Neural progenitor cell (in vitro differentiated cells): ENCODE measurements at places on chromosomes 2 and 18. TPM values are rescaled to one million over a fixed set of nuclear protein-coding genes. Genes with fewer than 3 reads are reported as not detected.
A peak's percentile ranks its signal among the peaks of the same experiment; 100 is the strongest.

GRCh38 chr2:207086136-207086535 lies 79.6 kb downstream of the KLF7 start:
- peaks cover 27% of the 10 kb centered on the region for H3K4me1 ChIP-seq
- DNase-seq: no peak
- H3K36me3 ChIP-seq: no peaks in the 10 kb centered on the region

Gene CRYBA2
- not detected in 2 replicates for total RNA-seq

GRCh38 chr2:149715005-149715592 lies 127.5 kb upstream of the MMADHC start:
- no peaks in the 10 kb centered on the region for H3K36me3 ChIP-seq
- H3K4me3 ChIP-seq: no peak overlapping the region
- peaks cover 6% of the 10 kb centered on the region for H3K4me1 ChIP-seq
- no peak overlapping the region for H3K27ac ChIP-seq
- peak; percentile 47 for DNase-seq

Gene ALPG
- total RNA-seq: not detected in 2 replicates

GRCh38 chr2:182015334-182016109 lies 29.9 kb downstream of the PPP1R1C start:
- H3K4me3 ChIP-seq: no peak overlapping the region
- H3K4me1 ChIP-seq: no peaks in the 10 kb centered on the region
- no peaks in the 10 kb centered on the region for H3K27me3 ChIP-seq
- no peak for DNase-seq
- no peak overlapping the region for H3K27ac ChIP-seq
- no peaks in the 10 kb centered on the region for H3K36me3 ChIP-seq

Gene ABCG5
- total RNA-seq: not detected in 2 replicates

- no peak overlapping the region for H3K4me3 ChIP-seq
- DNase-seq: no peak
- no peak overlapping the region for H3K27ac ChIP-seq
- H3K27me3 ChIP-seq: no peaks in the 10 kb centered on the region
Observed at GRCh38 chr2:39464864-39465263, 27.8 kb upstream of the MAP4K3 start.

- no peak overlapping the region for H3K27ac ChIP-seq
- H3K27me3 ChIP-seq: no peaks in the 10 kb centered on the region
- H3K4me3 ChIP-seq: no peak overlapping the region
- DNase-seq: peak; percentile 83
Observed at GRCh38 chr2:7672027-7672684, 754.9 kb downstream of the RNF144A start.

DNA sequence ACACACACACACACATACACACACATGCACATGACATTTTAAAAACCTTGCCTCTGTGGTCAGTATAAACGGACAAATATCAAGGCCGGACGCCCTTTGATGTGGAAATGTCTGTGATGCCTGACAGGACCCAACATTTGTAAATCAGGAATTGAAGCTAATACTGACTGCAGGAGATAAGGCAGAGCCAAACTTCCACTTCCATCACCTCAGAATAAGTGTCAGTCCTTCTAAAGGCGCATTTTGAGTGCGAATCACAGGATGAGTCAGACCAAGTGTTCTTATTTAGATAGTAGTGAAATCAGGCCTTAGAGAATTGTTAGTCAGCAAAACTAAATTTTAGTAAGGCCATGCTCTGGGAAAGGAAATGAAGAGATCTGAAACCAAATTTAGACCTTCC lies 211.7 kb upstream of the LRATD1 start:
- H3K27me3 ChIP-seq: no peaks in the 10 kb centered on the region
- no peak for DNase-seq
- no peak overlapping the region for H3K27ac ChIP-seq
- H3K4me1 ChIP-seq: no peaks in the 10 kb centered on the region

DNA sequence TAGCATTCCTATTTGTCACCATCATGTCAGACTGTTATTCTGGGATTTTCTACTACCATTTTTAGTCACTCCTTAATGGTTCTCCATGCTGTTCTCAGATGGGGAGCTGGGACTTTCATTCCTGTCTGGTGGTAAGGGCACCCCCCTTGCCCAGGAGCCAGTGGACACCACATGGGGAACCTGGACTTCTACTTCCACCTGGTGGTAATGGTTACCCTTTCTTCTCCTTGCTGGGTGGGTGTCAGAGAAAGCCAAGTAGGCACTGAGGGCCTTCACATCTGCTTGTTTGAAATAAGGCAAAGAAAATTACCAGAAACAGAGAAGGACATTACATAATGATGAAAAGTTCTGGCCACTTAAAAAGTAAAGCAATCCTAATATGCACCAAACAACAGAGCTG lies 239.8 kb downstream of the FHOD3 start:
- no peaks in the 10 kb centered on the region for H3K36me3 ChIP-seq
- peaks cover 44% of the 10 kb centered on the region for H3K4me1 ChIP-seq
- no peak overlapping the region for H3K27ac ChIP-seq
- no peak for DNase-seq

Gene RUFY4
- total RNA-seq: not detected in 2 replicates

DNA sequence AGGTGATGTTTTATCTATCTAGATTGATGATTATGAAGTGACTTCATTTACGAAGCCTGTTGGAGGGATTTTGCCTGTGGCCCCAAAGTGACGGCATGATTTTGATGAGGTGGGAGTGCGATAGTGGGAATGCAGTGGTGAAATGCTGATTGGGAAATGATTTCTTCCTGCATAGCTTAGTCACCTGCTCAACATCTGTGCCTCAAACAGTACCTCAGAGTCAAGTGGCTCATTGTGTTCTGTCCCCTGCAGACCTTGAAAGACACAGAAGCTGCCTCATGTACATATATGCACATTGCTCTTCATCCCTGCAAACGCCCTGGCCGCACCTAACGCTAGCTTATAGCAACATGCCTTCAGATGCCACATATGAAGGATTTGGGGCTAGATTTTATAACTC lies 201.2 kb downstream of the TPGS2 start:
- no peak overlapping the region for H3K27ac ChIP-seq
- H3K27me3 ChIP-seq: no peaks in the 10 kb centered on the region
- H3K4me1 ChIP-seq: no peaks in the 10 kb centered on the region
- no peak for DNase-seq
- H3K36me3 ChIP-seq: no peaks in the 10 kb centered on the region

DNA sequence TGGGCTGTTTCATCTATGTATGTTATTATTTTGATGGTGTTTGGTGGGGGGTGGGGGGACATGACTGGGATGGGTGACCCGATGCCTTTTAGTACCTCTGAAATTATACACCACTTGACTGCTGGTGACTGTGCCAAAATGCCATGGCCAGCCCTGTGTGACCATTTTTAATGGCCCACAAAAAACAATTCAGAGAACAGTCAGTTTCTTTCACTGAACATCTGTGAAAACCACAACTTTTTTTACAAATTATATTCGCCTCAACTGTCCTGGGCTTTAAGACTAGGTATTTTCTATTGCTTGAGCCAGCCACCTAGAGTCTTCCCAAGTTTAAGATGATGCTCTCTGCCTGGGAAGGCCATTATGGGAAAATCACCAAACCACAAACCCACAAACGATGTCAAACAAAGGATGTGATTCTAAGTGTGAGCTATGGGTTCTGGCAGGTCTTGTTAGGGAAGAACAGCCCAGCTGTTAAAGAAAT lies 33.9 kb downstream of the FN1 start:
- H3K27ac ChIP-seq: no peak overlapping the region
- DNase-seq: no peak
- no peak overlapping the region for H3K4me3 ChIP-seq
- no peaks in the 10 kb centered on the region for H3K27me3 ChIP-seq
- no peaks in the 10 kb centered on the region for H3K36me3 ChIP-seq
- no peaks in the 10 kb centered on the region for H3K4me1 ChIP-seq

GRCh38 chr2:133674433-133675331 lies 106.4 kb upstream of the NCKAP5 start:
- peaks cover 32% of the 10 kb centered on the region for H3K4me1 ChIP-seq
- no peaks in the 10 kb centered on the region for H3K36me3 ChIP-seq
- no peak overlapping the region for H3K4me3 ChIP-seq
- H3K27me3 ChIP-seq: no peaks in the 10 kb centered on the region
- peak; percentile 54 for DNase-seq
- H3K27ac ChIP-seq: peak overlapping the region; percentile 5

Gene DSC1
- not detected in 2 replicates for total RNA-seq

- H3K27ac ChIP-seq: no peak overlapping the region
- H3K4me1 ChIP-seq: no peaks in the 10 kb centered on the region
- H3K27me3 ChIP-seq: no peaks in the 10 kb centered on the region
- H3K4me3 ChIP-seq: no peak overlapping the region
- DNase-seq: no peak
- peaks cover 11% of the 10 kb centered on the region for H3K36me3 ChIP-seq
Observed at GRCh38 chr2:119947535-119947934, 65.3 kb upstream of the EPB41L5 start.

DNA sequence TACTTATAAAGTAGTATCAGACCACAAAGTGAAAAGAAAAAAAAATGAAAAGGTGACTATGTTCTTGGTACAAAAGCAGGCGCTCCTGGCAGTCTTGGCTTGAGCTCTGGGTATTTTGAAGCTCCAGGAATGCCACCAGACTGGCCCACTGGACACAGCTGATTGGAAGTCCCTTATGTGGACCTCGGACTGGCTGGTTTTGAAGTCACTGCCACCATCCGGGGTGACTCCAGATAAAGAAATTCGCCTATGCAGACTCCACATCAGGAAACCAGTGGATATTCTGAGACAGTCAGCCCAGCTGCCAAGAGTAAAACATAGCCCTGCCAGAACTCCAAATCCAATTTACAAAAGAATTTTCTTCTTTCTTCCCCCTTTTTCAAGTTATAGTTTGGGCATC lies 28.0 kb downstream of the ACKR3 start:
- no peak overlapping the region for H3K27ac ChIP-seq
- H3K4me3 ChIP-seq: no peak overlapping the region
- H3K27me3 ChIP-seq: no peaks in the 10 kb centered on the region
- H3K36me3 ChIP-seq: no peaks in the 10 kb centered on the region

DNA sequence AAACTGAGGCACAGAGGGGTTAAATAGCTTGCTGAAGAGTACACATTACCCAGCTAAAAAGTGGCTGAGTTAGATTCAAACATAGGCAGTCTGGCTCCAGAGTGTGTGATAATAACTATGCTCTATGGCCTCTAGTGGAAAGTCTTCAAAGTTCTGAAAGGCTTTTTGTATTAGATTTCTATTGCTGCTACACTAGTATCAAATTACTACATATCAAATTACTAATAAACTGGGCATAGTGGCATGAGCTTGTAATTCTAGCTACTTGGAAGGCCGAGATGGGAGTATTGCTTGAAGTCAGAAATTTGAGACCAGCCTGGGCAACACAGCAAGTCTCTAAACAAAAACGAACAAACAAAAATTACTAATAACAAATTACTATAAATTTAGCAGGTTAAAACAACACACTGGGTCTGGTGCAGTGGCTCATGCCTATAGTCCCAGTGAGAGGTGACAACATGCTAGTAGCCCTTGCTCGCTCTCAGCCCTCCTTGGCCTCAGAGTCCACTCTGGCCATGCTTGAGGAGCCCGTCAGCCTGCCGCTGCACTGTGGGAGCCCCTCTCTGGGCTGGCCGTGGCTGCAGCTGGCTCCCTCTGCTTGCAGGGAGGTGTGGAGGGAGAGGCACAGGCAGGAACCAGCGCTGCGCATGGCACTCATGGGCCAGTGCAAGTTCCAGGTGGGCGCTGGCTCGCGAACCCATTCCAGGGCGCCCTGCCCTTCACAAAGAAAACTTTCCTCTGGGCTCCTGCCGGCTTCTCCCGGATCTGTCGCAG lies 38.2 kb upstream of the TWSG1 start:
- peaks cover 4% of the 10 kb centered on the region for H3K36me3 ChIP-seq
- no peak overlapping the region for H3K4me3 ChIP-seq
- H3K4me1 ChIP-seq: no peaks in the 10 kb centered on the region
- H3K27me3 ChIP-seq: no peaks in the 10 kb centered on the region

Gene LIMS1
- total RNA-seq: 19.4 and 30.8 TPM in 2 replicates

Gene ARID5A
- 0.75 and 2.4 TPM in 2 replicates for total RNA-seq

DNA sequence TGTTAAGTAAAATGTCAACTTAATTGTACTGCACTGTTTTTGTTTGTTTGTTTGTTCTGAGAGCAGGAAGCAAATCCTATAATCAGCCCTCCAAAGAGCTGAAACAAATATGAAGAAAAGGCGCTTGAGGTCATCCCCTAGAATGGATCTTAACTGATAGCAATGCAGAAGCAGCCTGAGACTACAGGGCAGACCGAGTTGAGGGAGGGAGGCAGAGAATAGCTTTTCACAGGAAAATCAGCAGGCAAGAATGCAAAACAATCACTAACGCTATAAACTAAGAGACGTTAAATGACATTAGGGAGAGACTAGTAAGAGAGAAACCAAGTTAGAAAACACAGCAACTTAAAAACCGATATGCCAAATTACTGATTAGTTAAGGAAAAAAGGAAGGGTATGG lies 37.2 kb downstream of the GALNT1 start:
- H3K27ac ChIP-seq: no peak overlapping the region
- H3K4me3 ChIP-seq: no peak overlapping the region
- peaks cover 33% of the 10 kb centered on the region for H3K4me1 ChIP-seq
- H3K36me3 ChIP-seq: no peaks in the 10 kb centered on the region
- H3K27me3 ChIP-seq: no peaks in the 10 kb centered on the region
- peak; percentile 52 for DNase-seq

DNA sequence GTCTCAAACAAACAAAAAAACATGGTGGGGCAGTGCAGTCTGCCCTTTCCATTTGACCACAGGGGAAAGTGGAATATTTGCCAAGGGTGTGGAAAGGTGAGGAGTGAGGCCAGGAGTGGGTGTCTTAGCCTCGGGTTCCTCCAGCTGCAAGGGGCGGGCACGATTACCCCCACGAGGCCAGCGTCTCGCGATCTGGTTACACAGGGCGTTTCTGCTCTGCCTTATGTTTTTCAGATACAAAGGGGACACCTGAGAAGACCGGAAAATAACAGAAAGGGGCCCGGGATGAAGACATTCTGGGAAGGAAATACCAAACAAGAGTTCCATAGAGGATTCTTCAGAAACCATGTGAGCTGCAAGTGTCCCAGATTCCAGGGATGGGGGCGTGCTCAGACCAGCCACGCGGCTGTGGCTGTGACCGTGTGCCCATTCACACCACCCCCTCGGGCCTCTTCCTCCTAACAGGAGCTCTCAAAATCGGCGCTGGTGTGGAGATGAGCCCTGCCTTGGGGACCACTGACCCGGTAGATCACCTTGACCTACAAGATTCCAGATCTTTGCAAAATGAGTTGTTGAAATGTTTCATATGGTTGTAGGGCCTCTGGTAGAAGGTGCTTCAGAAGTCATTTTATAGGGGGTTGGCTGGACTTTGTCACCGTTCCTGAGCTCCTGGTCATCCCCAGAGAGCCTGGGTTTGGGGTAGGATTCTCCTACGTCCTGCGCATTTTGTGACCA lies 34.2 kb downstream of the FAM178B start:
- no peak for DNase-seq
- H3K27me3 ChIP-seq: no peaks in the 10 kb centered on the region
- H3K27ac ChIP-seq: no peak overlapping the region
- H3K4me3 ChIP-seq: no peak overlapping the region
- H3K36me3 ChIP-seq: no peaks in the 10 kb centered on the region

Gene LRP2
- total RNA-seq: 143 and 151 TPM in 2 replicates
